ENCODE measurements at places on chromosomes 4 and X.

DNA sequence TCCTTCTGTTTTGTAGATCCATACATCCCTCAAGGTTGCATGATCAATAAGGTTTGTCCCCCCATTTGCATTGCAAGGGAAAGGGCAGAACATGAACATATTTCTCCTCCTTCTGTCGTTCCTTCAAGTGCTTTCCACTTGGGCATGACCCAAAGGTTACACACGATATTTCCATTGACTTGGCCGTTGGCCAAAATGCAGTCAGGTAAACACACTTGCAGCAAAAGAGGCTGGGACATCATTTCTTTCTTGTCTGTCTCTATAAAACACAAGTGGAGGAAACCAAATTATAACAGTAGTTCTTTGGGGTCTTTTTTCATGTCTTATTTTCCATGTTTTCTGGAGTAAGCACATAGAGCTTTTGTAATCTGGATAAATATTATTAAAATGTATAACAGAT is 156.1 kb downstream of the FRAS1 start:
- DNase-seq, result no peak

- DNase-seq, result no peak
Measured at GRCh38 chr4:28277931-28278330, 1417.3 kb downstream of the STIM2 start.

DNA sequence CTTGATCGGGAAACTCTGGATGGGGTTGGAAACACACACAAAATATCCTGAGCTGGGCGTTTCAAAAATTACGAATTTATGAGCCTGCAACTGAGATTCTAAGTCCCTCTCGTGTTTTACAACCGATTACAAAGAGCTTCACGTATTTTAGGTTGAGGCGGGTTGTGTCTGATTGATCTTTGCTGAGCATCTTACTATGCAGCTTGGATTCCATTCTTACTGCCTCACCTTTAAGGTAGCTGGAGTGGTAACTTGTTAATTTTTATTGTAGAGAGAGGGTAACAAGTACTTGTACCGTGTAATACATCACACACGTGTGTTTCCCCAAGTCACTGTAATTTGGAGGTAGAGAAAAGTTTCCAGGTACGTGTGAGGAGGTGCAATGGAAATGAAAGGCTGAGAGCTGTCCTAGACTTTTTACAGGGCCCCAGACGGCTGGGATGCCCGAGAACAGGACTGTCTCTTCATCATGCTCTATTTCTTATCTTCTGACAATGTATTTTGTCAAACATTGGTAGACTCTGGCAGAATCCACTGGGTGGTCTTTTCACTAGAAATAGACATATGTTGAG is 97.8 kb upstream of the TENM3 start:
- DNase-seq, result no peak

GRCh38 chr4:99652596-99653436 is 4.8 kb downstream of the C4orf54 start:
- DNase-seq, result peak; percentile 46

DNA sequence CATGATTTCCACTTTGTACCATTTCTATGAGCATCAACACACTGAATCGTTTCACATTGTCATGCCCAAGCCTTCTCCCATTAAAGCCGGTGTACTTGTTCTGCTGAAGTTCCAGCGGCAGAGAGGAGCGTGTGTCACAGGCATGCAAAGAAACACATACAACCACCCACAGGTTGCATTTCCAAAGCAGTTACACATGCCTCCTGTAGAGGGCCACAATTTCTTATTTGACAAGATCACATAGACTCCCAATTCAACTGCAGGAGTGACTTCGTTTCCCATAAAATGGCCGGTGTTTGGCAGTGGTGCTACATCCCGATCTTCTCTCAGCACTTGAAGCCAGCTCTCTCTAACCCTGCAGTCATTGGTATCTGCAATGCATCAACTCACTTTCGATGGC is 992.6 kb downstream of the NLGN4X start:
- no peak for DNase-seq

DNA sequence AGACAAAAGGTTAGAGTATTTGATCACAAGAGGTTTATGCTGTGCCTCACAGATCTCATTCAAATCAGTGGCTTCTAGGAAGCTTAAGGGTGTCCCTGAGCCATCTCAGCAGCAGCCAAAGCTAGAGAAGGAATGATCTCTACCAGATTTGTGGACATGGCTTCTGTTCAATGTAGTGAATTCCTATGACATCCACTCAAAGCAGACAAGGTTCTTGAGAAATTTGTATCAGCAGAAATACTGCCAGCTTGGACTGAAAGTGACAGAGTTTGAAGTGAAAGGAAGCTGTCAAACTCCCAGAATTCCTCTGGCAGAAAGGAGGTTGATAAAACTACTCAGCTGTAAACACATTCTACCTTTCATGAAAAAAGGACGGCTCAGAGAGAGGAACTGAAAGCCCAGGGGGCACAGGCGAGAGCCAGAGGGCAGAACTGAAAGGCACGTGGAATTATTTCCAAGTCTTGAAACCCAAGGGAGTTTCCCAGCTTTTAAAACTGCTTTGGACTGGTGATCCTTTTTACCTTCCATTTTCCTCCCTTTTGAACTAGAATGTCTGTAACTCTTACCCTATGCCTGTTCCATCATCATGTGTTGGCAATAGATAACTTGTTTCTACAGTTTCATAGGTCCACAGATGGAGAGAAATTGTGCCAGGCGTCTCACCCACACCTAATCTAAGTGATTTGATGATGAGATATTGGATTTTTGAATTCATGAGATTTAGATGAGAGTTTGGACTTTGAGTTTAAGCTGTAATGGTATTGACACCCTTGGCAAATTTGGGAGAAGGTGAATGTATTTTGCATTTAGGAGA is 14.5 kb upstream of the MED14 start:
- DNase-seq, result no peak

DNA sequence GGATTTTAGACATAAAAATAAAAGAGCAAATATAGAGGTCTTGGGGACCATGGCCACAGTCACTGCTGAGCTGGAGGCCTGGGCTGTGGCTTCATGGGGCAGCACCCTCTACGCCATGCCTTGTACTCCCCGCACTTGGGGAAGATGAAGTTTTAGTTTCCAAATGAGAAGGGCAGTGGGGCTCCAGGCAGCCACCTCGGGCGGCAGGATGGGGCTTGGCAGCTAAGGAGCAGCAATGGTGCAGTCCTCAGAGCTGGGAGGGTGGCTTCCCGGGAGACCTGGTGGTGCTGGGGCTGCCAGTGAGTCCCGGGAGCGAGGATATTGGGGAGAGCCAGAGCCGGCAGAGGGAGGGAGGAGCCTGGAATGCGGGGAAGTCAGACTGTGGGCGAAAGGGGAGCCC is 2.4 kb downstream of the CXCR3 start:
- DNase-seq, result no peak

GRCh38 chrX:102765217-102765616 is 44.7 kb downstream of the GPRASP3 start:
- no peak for DNase-seq

GRCh38 chr4:20311856-20312255 is 60.2 kb downstream of the SLIT2 start:
- no peak for DNase-seq

- DNase-seq, result no peak
Measured at GRCh38 chr4:47483745-47484144, 1.3 kb upstream of the ATP10D start.

DNA sequence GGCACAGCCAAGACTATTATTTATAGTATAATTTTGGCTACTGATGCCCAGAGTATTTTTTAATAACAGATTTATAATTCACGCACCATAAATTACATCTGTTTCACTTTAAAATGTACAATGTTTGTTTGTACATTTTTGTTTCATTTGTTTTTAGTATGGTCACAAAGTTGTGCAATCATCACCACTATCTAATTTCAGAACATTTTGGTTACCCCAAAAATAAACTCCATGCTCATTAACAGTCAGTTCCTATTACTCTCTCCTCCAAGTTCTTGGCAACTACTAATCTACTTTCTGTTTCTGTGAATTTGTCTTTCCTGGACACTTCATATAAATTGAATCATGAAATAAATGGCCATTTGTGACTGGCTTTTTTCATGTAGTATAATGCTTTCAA is 176.7 kb downstream of the SH3BGRL start:
- DNase-seq, result no peak

DNA sequence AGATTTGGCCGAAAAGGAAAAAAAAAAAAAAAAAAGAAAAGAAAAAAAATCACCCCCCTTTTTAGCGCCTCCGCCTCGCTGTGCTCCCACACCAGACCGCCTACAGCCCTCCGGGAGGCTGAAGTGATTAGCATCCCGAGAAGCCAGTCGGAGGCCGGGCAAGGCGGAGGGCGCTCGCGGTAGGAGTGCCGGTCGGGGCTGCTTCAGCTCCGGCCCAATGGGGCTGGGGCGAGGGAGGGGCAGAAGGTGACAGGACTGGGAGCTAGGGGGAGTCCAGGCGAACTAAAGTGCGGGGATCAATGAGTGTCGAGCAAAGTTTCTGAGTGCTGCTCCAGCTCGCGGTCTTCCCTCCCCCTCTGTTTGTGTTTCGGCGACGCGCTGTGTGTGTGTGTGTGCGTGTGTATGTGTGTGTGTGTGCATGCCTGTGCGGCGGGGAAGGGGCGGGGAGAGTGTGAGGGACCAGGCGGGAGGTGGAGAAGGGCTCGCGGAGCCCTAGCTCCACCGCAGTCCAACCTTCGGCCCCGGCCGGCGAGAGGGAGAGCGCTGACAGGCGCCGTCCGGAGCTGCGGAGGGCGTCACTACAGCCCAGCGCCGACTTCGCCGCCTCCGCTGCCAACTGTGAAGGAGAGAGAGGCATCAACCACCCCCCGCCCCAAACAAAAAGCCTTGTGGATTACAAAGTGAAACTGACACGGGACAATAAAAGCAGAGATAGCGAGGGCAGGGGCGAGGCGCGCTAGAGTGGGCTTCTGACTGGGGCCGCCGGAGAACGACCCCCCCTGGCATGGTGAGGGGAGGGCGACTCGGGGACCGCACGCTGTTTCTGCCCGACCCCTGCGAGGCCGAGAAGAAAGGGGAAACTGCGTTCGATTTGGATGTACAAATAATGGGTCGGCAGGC is at the start of gene FAT4:
Gene FAT4 (plus strand): TSS at position 280 of the 900 bp plus-strand sequence. CDS start 1,457 bp downstream, outside the sequence.
- DNase-seq, result peak; percentile 95

DNA sequence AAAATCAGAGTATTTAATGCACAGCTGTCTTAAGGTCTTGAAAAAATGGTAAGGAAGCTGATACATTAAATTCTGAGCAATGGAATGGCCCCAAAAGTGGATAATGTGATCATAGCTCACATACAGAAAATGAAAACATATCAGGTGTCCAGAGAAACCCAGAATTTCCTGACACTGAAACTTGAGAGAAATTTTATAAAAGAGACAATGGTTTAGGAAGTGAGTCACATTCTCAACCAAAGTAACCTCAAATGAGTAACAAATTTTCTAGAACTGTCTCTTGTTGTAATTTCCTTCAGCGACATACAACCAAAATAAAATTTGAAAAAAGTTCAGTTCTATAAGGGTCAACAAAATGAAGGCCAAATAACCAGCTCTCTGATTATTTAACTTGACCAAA is 37.4 kb upstream of the PACRGL start:
- no peak for DNase-seq

GRCh38 chrX:132834741-132835140 is 123.7 kb downstream of the HS6ST2 start:
- no peak for DNase-seq

GRCh38 chrX:124328765-124329164 is 3.7 kb upstream of the TEX13D start:
- no peak for DNase-seq

- DNase-seq, result peak; percentile 80
Measured at GRCh38 chr4:85084371-85085094, 118.0 kb upstream of the WDFY3 start.

DNA sequence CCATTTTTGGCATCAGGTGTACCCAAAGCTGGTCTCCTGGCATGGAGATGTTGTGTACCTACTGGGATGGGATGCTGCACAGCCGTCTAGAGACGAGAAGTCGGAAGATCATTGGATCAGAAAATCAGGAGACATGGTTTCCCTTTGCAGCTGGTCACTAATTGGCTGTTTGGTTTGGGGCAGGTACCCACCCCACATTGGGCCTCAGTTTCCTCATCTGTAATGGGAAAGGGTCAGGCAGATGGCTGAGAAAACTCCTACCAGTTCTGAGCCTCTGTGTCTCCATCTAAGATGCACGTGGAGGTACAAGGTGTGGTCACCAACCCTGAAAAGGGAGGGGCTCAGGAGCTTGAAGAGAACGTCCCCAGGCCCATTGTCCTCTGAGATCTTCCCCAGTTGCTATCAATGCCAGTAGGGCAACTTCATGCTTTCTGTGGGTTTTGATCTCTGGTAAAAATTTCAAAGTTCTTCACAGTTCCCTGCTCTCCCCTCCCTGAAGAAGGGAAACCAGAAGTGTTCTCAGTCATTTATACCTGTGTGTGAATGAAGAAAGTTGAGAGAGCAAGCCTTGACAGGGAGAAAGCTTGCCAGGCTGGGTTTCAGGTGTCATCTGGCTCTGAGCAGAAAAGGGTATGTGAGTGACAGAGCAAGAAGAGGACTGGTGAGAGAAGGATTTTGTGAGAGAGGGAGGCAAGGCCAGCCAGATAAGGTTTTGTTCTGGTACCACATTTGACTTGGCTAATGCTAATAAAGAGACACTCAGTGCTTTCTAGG is 15.1 kb downstream of the TSC22D3 start:
- DNase-seq, result no peak

DNA sequence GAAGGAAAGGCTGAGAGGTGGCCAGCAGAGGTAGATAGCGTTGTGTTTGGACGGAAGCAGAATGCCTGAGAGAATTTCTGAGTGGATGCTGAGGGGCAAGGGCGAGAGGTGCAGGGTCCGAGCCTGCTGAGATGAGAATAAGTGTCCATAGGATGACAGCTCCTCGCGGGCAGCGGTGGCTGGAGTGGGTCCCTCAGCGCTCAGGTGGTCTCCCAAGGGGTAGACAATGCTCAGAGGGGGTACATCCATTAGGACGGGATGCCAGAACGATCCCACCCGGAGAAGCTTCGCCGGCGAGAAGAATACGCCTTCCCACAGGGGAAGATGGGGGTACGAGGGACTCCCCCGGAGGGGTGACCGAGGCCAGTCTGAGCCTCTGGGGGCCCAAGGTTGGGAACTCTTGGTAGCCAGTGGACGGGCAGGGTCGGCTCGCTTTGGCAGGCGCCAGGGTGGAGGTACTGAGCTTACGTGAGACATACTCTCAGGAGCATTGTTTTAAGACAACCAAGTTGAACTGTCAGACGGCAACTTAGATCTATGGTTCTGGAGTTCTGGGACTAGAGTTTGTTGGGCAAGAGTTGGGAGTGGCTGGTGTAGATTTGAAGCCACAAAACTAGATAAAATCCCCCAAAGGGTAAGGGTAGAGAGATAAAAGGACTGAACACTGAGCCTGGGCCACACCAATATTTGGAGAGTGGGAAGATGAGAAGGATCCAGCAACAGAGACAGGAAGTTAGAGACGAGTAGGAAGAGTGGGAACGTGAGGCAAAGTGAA is 15.8 kb downstream of the BRCC3 start:
- no peak for DNase-seq
